Left ventricle myocardium inferior (tissue), 1 donor: ENCODE measurements at places on chromosomes 11 and 22. TPM values are rescaled to one million over a fixed set of nuclear protein-coding genes. Genes with fewer than 3 reads are reported as not detected.

OR52A1 gene
- total RNA-seq, result not detected

GRCh38 chr11:115271643-115272042 is 232.6 kb downstream of the CADM1 start:
- no peaks in the 10 kb centered on the region for H3K36me3 ChIP-seq
- no peaks in the 10 kb centered on the region for H3K27me3 ChIP-seq
- H3K4me1 ChIP-seq, result peaks cover 29% of the 10 kb centered on the region
- DNase-seq, result no peak
- no peak overlapping the region for H3K4me3 ChIP-seq
- no peak overlapping the region for H3K27ac ChIP-seq

GRCh38 chr11:66262191-66262590 is 6.2 kb upstream of the RAB1B start:
- no peak overlapping the region for H3K4me3 ChIP-seq
- no peak for DNase-seq
- H3K4me1 ChIP-seq, result peaks cover 28% of the 10 kb centered on the region
- H3K27ac ChIP-seq, result no peak overlapping the region
- no peaks in the 10 kb centered on the region for H3K27me3 ChIP-seq
- peaks cover 48% of the 10 kb centered on the region for H3K36me3 ChIP-seq

DNA sequence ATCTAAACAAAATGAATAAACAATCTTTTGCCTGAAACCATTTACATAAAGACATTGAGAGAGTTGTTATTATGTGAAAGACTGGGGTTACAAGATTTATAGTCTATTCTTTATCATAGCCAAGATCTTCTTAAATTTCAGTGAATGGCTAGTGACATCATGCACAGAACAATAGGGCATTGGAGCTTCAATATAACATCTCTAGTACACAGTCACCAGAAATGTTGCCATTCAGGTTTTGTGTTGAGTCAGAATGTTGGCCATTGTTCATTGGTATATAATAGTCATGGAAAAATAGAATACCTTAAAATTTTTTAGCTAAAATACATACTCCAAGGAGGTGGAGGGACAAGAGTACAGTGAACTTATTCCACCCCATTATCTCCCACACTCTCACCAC is 44.3 kb downstream of the SLC5A12 start:
- no peaks in the 10 kb centered on the region for H3K27me3 ChIP-seq
- H3K27ac ChIP-seq, result no peak overlapping the region
- no peak overlapping the region for H3K4me3 ChIP-seq
- H3K4me1 ChIP-seq, result no peaks in the 10 kb centered on the region

- no peak for DNase-seq
- no peak overlapping the region for H3K4me3 ChIP-seq
- no peaks in the 10 kb centered on the region for H3K36me3 ChIP-seq
- peaks cover 26% of the 10 kb centered on the region for H3K4me1 ChIP-seq
- peak overlapping the region; percentile 50 for H3K27ac ChIP-seq
Observed at GRCh38 chr11:121337078-121337477, 44.5 kb downstream of the SC5D start.
